ENCODE measurements at places on chromosomes 7 and 10.

DNA sequence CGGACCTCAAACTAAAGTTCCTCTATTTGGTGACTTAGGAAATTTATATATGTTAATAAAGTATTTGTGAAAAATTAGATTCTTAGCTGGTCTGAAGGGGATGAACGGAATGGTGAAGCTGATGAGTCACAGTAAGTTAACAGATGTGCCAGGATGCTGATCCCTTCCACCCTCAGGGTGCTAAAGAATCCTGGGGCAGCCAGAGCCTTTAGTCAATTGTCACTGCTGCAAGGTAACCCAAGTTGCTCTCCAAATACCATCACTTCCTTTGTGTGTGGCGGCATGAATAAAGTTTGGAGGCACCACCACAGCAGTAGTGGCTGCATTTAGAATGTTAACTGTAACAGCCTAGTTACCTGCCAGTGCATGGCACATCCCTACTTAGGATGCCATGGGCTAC is 222.6 kb upstream of the PPP1R3A start:
- DNase-seq = no peak

DNA sequence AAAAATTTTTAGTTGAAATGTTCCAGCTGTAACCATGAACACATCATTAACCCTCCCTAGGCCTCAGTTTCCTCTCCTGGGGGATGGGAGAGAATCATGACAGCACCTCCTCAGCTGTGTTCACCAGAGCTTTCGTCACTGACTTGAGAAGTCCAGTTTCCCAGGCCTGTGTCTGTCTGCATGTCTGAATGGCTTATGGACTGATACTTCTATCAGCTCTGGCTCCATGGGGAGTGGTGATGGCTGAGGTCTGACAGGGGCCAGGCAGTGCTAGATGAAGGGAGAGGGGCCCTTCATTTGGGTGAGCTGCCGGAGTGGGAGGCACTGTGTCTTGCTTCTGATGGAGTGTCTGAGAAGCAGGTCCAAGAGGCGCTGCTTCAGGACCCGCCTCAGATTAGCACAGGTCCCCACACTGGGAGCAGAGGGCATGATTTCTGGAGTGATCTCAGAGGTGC is 192.9 kb downstream of the PTPN20 start:
- DNase-seq = no peak

DNA sequence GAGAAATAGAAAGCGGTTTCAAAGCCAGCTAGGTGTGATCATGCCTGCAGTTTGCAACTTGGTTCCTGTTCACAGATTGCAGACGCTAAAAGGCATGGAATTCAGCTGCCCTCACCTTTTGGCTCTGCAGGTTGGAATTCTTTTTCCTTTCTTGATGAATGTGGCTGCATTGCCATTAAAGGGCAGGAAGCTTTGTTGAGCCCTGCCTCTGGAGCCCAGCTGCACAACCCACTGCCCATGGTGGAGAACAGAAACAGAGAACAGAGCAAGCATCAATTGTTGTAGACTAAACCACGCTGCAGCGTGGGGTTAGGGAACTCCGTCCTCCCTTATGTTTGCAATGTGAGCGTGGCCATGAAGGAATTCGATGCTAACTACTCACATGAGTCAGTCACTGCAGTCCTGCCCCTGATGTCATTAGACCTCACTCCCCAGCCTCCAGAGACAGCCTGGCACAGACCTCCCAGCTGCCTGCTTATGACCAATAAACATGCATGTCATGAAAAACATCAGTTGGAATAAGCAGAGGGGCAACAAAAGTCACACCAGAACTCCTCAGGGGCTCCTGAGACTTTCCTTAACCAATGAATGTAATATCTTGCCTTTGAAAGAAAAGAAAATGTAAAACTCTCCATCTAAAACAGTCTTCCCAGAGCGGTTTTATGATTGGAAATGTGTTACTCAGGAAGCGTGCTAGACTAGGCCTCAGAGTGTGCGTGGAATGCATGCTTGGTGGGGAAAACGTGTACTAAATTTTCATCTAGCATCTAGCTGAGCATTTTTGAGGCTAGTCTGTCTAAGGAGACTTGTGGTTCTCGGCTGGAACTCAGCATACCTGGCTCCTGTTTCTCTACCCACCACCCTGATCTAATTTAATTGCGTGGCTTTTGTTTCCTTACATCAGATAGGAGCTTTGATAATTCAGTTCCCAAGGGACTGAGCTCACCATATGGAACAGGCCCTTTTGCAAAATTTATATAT is 232.2 kb downstream of the KIAA1217 start:
- peak; percentile 29 for DNase-seq

DNA sequence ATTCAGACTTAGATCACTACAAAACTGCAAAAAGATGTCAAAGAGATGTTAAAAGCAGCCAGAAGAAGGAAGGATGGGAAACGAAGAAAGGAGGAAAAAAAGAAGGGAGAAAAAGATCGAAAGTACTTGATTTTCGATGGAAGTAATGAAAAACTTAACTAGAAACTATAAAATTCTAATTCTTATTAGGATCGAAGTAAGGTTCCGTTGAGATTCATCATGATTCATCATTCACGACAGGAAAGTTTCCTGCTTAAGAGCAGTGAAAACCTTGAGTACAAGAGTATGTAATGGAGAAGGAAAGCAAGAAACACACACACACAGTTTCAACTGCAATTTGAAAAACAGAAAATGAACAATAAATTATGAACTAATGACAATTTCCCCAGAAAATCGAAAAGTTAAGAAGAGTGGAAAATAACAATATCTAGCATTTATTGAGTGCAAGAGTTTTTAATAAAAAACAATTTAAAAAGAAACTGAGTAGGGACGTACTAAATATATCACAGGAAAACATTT is 1.1 kb upstream of the ING3 start:
- no peak for DNase-seq

GRCh38 chr10:80462299-80462980 is 8.3 kb downstream of the TSPAN14 start:
- DNase-seq = no peak

- DNase-seq = peak; percentile 47
These were observed 430.8 kb downstream of the DNAJB6 start for GRCh38 chr7:157767506-157768197.

DNA sequence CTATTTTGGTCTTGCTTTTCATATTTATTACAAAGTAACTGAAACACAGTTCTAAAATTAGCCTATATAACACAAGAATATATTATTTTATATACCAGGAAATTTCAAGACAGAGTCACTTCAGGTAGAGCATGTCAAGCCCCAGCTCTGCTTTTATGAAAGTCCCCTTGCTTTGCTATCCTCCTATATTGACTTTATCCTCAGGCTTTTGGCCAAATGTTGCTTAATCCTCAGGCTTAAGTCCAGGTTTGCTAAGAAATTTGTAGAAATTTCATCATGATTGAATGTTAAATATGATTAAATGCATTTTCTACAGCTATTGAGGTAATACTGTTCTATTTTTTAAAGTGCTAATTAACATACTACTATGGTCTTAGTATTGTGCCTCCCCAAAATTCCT is 227.6 kb downstream of the FZD1 start:
- no peak for DNase-seq

Measured in MV-4-11 (cell line).